HEK293T (cell line): ENCODE measurements at places on chromosomes 3 and 15.

DNA sequence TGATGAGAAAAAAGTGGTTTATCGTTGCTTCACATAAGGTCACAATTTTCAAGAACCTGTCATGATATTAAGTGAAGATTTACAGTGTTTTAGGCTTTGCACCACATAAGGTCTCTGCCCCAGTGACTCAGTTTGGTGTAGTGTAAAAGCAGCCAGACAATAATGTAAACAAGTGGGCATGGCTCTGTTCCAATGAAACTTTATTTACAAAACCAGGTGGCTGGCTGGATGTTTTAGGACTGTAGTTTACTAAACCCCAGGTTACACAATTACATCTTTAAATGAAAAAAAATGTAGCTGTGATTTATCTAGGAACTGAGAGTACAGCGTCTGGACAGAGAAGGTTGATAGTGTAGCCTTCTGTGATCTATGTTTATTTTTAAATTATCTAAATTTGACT lies 9.7 kb upstream of the FBXL22 start:
- no peak for DNase-seq

DNA sequence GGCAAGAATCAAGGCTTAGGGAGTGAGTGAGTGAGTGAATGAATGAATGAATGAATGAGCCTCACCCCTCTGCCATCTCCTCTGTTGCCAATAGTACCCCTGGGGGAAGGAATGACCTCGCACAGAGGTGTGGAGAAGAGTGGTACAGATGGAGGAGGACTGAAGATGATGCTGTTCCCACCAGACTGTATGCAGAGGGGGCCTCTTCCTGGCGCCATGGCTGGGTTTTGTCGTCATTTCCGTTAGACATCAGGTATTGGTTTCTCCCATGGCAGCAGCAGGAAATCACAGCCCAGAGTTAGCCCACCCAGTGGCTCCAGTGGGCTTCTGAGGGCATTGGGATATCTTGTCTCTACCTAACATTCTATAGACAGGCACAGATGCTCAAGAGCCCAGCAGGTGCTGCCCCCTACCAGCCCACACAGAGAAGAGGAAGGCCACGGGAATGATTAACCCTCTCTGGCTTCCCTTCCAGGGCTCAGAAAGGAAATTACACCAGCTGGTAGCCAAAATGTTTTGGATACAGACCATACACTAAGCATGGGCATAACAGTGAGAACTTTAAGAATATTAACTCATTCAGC lies 109.8 kb upstream of the SLC6A11 start:
- no peak for DNase-seq

- no peak for DNase-seq
These were observed 17.4 kb downstream of the CCDC12 start for GRCh38 chr3:46959161-46959511.

DNA sequence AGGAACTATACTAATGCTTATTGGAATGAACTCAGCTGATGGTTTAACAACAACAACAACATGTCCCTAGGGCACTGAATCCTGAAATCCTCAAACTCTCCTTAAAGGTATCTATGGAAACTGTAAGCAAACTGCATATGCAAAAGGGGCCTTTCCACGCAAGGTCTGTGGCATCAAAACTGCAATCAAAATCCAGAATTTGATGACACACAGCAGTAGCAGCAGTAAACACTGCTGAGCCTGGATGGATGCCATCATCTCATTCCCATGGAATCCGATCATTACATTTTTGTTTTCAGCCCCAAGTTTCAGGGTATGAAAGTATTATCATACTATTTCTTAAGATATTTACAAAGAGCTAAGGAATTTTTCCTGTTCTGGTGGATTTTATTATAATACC lies 399.7 kb downstream of the VPS13C start:
- DNase-seq, result no peak

GRCh38 chr15:99961011-99961441 lies 227.8 kb upstream of the LYSMD4 start:
- DNase-seq, result peak; percentile 45

DNA sequence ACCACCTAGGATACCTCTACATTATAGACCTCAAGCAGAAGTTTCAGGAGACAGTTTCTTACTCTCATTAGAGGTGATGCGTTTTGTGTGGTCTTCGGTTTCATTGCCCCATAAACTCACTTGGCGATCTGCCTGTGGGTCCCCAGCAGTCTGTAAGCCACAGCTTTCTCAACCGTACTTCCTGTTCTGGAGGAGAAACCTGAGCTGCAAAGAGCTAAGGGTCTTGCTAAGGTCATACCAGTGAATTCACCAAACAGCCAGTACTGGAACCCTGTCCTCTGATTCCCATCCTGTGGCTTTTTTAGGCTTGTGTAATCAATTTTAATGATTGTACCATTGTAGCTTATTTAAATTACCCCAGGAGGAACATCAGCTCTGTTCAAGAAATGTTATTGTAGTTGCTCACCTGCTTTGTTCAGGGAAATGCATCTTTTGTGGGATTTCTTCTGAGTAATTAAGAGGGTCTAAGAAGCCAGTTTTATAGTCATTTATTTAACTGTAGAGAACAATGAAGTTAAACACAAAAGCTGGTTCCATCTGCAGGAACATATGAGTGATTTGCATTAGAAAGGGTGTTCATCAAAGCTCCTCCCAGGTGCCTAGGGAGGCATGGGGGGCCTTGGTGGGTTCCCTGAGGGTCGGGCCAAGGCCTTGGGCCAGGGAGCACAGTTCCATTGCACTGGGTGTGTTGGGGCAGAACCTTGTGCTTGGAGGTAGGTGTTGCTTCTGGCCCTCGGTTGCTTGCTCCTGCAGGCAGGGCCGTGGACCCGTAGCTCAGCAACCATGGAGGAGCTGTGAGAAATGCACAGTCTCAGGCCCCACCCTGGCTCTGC lies 69.6 kb downstream of the APBA2 start:
- peak; percentile 40 for DNase-seq

GRCh38 chr15:67050522-67051087 lies 14.8 kb upstream of the SMAD3 start:
- no peak for DNase-seq

DNA sequence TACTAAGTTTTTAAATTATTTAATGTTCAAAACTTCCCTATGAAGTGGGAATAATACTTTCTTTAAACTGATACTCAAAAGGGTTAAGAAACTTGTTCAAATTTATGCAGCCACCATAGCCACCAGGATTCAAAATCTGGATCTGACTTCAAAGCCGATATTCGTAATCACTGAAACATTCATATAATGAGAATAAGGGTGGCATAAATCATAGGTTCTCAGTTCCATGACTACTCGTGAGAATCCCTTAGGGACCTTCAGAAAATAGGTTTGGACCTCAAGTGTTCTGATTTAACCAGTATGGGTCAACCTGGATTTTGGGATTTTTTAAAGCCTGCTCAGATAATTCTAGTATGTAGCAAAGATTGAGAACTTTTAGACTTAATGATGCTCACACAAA lies 160.6 kb downstream of the RBMS3 start:
- DNase-seq, result no peak
